ENCODE measurements at places on chromosomes 3 and 15.

DNA sequence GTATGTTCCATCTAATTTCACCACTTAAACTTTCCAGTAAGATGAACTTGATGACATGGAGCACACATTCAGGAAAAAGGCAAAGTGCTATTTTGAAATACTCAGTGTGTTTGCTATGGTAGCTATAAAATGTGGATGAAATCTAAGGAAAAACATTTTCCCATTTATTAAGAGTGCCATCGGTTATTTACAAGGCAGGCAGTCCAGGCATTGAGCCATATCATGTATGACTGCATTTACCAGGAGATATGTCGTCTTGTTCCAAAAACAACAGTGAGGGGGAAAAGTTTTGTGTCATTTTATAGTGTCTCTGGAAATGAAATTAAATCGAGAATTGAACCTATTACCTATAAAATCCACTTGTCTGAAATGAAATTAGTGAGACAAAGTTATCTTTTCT lies 13.7 kb downstream of the ANXA2 start:
- DNase-seq: no peak

DNA sequence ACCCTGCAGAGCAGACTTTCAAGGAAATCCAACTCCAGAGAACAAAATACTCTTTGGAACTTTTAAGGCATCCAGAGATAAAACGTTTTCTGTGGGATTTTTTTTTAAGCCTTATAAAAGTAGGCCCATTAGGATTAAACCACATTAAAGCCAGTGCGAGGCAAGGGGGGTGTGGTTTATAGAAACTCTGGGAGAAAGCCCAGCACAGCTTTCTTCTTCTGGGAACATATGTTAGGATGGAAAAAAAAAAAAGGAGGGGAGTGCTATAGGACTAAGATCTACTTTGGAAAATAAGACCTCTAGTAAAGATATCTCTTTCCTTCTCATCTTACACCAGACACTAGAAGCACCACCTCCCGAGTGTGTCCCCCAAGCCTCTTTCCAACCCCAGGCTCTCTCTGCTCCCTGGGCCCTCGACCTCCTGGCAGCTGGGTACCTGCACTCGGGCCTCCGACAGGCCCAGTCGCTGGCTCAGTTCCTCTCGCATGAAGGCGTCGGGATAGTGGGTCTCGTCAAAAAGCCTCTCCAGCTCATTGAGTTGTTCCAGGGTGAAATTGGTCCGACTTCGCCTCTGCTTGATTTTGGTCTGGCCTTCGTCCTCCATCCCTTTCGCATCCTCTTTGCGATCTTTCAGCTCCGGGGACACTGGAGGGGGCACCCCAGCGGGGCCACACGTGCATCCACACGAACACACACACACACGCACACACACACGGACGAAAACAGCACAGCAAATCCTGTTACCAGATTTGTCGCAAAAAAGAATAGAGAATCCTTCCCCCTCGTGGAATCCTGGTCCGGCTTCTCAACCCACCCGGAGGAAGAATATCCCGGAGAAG lies 3.8 kb downstream of the SHOX2 start:
- no peak for DNase-seq

DNA sequence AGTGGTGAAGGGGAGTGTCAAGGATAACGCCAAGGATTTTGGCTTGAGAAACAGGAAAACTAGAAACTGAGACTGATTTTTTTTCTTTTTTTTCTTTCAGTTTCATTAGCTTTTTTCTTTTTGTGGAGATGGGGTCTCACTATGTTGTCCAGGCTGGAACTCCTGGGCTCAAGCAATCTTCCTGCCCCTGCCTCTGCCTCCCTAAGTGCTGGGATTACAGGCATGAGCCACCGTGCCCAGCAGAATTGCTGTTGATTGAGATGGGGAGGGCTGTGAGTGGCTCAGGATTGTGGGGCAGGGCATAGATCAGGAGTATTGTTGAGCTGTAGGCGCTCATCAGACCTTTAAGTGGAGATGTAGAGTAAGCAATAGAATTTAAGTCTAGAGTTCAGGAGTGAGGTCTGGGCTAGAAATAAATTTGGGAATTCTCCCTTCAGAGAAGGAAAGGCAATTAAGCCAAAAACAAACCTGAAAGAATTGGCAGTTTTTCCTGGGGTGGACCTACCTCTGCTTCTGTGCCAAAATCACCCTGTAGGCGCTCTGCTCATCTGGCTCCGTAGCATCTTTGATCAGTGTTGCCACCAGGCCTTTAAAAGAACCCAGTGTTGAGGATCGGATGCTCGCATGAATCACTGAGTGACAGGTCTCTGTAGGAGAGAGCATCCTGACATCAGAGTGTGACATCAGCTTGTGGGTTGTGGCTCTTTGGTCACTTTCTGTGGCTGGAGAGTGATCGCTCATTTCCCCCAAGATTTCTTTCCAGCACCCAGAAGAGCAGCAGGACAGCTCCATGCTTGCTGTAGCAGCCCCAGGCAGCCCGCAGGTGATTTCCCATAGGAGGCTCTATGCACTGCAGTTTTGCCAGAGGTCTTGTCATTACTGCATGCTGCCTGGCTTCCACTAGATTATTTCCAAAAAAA lies 15.8 kb downstream of the ABHD17C start:
- DNase-seq: no peak

GRCh38 chr15:56913670-56914069 lies 4.8 kb upstream of the TCF12 start:
- DNase-seq: no peak

DNA sequence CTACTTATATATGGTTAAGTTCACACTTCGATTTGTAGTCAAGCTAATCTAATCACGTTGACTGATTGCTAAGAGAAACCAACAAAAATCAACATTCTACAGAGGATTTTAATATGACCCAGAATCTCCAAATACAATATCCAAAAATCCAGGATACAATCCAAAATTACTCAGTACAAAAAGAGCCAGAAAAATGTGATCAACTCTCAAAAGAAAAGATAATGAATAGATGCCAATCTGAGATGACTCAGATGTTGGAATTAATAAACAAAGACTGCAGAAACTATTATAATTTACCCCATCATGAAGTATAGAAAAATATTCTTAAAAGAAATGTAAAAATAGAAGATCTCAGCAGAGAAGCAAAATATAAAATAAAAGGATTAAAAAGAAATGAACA lies 22.3 kb downstream of the HACL1 start:
- DNase-seq: no peak

DNA sequence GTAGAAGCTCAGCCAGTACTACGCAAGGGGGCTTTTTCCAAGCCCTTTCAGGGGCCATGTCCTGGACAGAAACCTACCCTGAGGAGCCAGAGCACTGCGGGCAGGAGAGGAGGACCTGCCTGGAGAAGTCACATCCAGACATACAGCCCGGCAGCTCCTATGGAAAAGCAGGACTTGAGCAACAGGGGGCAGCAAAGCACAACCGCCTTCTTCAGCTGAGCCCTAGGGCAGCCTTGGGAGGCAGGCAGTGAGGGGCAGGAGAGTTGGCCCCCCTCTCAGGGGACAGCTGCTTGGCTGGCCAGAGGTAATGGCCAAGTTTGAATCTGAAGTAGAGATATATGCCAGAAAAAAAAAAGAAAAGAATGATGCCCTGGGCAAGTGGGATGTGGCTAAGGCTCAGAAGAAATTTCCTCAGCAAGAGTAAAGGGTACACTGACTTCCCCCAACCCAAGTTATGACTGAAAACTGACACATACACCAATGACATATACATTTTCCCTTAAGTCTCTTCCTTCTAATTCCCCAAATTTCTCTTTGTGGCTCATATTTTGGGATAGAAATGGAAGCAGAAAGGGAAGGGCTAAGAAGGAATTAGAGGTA lies 56.9 kb downstream of the CYP19A1 start:
- no peak for DNase-seq

GRCh38 chr3:156639414-156640023 lies 34.9 kb upstream of the TIPARP start:
- DNase-seq: no peak

- DNase-seq: no peak
Observed at GRCh38 chr3:5192571-5193365, 5.3 kb downstream of the EDEM1 start.

- no peak for DNase-seq
Observed at GRCh38 chr3:81048058-81048665, 713.3 kb downstream of the GBE1 start.

DNA sequence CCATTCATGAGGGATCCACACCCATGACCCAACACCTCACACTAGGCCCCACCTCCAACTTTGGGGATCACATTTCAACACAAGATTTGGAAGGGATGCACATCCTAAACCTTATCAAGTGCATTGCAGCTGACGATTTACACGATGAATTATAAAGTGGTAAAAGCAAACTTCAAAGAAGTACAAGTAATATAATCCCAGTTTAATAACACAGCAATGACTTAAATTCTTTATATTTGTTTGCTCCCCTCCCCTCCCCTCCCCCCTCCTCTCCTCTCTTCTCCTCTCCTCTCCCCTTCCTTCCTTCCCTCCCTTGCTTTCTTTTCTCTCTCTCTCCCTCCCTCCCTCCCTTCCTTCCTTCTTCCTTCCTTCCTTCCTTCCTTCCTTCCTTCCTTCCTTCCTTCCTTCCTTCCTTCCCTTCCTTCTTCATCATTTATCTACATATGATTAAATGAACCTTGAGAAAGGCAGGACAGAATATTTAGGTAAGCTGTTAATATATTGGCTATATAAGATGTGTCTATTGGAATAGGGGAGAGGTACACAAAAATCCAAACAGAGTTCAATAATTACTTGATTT lies 46.3 kb upstream of the CLSTN2 start:
- no peak for DNase-seq

GRCh38 chr15:79365765-79366164 lies 54.9 kb downstream of the TMED3 start:
- no peak for DNase-seq
